Neural progenitor cell (in vitro differentiated cells): ENCODE measurements at places on chromosomes 11 and 22. TPM values are rescaled to one million over a fixed set of nuclear protein-coding genes. Genes with fewer than 3 reads are reported as not detected.

DNA sequence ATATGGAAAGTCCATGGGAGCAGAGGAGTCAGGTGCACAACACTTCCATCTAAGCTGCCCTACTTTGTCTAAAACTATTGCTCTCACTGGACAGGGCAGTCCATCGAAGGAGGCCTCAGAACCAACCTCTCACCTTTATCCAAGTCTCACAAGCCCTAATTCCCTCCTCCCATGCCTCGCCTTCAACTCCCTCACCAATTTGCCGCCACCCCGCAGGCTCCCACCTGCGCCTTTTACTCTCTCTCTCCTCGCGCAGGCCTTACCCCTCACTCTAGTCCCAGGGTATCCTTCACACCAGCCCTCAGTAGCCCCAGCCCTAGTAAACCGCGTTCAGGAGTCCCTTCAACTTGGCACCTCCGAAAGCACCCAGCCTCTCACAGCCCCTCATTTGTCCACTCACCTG, 451 bp downstream of the FHIP1B start:
- H3K27me3 ChIP-seq, result no peaks in the 10 kb centered on the region
- H3K27ac ChIP-seq, result no peak overlapping the region
- H3K4me3 ChIP-seq, result peak overlapping the region; percentile 97
- no peaks in the 10 kb centered on the region for H3K36me3 ChIP-seq

DNA sequence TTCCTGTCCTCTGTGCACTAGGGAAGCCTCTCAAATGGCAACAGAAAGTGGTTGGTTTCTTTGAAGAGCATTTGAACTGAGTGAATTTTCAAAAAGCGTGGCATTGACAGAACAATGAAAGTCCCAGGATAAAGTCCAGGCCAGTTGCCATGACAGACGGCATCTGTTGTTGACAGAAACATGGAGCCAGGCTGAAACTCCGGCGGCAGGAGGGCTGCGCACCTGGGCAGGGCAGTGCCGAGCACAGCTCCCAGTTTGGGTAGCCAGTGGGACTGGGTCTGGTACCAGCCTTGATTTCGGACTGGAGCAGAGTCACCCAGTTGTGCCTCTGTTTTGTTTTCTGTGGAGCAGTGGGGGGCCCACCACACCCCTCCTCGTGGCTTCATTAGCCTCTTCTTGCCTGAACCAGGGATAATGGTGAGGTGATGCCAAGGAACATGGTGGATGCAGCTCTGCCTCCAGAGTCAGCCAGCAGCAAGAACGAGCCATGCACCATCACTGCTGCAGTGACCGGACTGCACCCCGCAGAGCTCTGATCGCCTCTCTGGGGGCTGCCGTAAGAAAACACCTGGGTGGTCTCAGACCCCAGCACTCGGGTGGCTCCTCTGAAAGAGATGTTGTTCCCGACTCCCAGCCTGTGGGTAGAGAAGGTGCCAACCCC, 9.8 kb upstream of the SEPTIN5 start:
- peaks cover 3% of the 10 kb centered on the region for H3K27me3 ChIP-seq
- H3K27ac ChIP-seq, result no peak overlapping the region
- no peak for DNase-seq
- H3K36me3 ChIP-seq, result no peaks in the 10 kb centered on the region
- no peak overlapping the region for H3K4me3 ChIP-seq

GRCh38 chr22:49009359-49010063, 818.2 kb downstream of the BRD1 start:
- H3K27me3 ChIP-seq, result no peaks in the 10 kb centered on the region
- DNase-seq, result no peak
- no peak overlapping the region for H3K4me3 ChIP-seq
- H3K36me3 ChIP-seq, result no peaks in the 10 kb centered on the region

DNA sequence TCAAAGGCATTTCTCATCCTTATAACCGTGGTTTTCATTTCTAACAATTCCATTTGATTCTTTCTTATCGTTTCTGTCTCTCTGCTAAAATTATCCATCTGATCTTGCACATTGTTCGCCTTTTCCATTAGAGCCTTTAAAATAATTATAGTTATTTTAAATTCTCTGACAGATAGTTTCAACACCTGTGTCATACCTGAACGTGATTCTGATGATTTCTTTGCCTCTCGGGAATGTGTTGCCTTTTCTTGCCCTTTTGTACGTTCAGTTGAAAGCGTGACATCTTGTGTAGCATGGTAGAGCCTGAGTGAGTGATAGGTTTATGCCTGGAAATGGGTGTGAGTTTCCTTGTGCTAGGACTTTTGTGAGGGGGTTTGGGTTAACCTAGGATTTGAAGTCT, 121.5 kb upstream of the NARS2 start:
- H3K4me3 ChIP-seq, result no peak overlapping the region
- H3K36me3 ChIP-seq, result no peaks in the 10 kb centered on the region
- peaks cover 6% of the 10 kb centered on the region for H3K4me1 ChIP-seq
- no peak overlapping the region for H3K27ac ChIP-seq
- no peaks in the 10 kb centered on the region for H3K27me3 ChIP-seq
- no peak for DNase-seq

- DNase-seq, result no peak
- no peaks in the 10 kb centered on the region for H3K36me3 ChIP-seq
- H3K27me3 ChIP-seq, result no peaks in the 10 kb centered on the region
- H3K4me1 ChIP-seq, result peaks cover 20% of the 10 kb centered on the region
- H3K4me3 ChIP-seq, result peak overlapping the region; percentile 70
These were observed 862 bp downstream of the TPP1 start for GRCh38 chr11:6618117-6619003.

DNA sequence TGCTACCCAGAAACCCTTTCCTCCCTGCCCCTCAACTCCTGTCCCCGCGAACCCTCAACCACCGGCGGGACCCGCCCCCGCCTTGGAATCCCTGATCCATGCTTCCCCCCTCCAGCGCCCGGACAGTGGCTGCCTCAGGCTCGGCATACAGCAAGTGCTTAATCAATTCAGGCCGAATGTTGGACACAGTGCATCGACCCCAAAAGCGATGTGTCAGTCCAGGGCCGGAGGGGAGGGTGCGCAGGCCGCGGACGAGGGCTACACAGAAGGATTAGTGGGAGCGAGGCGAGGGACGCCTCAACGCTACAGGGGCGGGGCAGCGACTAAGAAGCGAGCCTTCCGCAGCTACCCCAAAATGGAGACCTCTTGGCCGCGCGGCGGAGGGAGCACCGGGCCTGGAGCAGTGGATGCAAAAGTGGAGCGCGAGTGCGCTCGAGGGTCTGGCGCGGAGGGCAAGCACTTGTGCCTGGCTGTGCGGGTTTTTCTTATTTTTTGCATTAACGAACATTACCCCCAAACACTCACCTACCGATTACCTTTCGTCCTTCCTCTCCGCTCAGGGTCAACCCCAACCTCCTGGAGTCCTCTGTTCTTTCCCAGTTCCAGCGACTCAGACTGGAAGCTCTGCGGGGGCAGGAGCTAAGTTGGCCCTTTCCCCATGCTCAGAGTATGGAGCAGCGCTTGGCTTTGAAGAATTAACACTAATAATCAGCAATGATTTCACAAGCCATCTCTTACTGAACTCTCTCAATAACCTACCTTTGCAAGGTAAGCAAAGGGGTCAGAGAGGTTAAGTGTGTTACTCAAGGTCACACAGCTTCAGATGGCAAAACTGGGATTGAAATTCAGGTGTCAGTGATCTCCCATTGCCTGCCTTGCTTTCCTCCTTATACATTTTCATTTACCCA, 30.0 kb upstream of the WNT11 start:
- H3K27ac ChIP-seq, result no peak overlapping the region
- no peaks in the 10 kb centered on the region for H3K4me1 ChIP-seq
- DNase-seq, result peak; percentile 93
- peaks cover 11% of the 10 kb centered on the region for H3K27me3 ChIP-seq
- no peaks in the 10 kb centered on the region for H3K36me3 ChIP-seq

ARL14EP gene
- 25.7 and 54.8 TPM in 2 replicates for total RNA-seq
